WTC11 (cell line): ENCODE measurements at places on chromosomes 2 and 18.

DNA sequence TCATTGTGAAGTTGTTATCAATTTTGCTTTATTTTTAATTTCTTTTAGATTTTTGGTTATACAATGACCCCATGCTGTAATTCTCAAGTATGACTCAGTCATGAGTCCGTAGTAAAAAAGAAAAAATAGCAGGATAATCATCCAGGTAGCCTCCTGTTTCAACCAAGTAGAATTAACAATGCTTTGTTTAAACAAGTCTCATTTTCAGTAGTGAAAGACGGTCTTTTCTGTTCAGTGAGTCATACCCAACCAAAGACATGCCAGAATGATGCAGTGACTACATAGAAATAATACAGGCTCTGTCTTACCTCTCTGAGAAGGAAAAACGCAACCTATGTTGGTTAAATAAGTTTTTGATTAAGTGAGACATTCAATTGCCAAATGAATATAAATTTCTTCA is 67.8 kb upstream of the DSC1 start:
- DNase-seq: no peak
- H3K36me3 ChIP-seq: no peaks in the 10 kb centered on the region
- H3K27me3 ChIP-seq: no peaks in the 10 kb centered on the region

GRCh38 chr2:190404487-190404886 is 3.7 kb upstream of the MFSD6 start:
- H3K36me3 ChIP-seq: no peaks in the 10 kb centered on the region
- H3K4me3 ChIP-seq: no peak overlapping the region
- DNase-seq: no peak
- peaks cover 7% of the 10 kb centered on the region for H3K27me3 ChIP-seq
- no peak overlapping the region for H3K27ac ChIP-seq

DNA sequence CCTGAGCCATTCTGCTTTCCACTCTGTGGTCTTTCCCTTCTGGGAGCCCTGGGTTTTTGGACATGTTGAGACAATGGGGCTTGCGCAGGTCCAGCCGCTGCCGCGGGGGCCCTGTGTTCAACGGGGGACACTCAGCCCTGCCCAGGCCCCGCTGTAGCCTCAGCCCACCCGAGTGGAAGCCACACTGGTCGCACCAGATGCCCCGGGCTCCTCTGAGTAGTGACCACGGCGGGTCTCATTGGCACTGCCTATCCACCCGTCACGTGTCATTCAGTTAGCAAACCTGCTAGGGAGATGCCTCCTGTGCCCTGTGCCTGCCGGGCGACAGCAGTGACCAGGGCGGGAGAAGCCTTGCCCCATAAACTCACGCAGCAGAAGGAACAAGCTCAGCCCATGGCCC is 19.1 kb downstream of the D2HGDH start:
- peak overlapping the region; percentile 82 for H3K27ac ChIP-seq
- H3K4me1 ChIP-seq: no peaks in the 10 kb centered on the region
- DNase-seq: no peak
- H3K36me3 ChIP-seq: peaks cover 9% of the 10 kb centered on the region; the same call in 1 of the 2 replicates
- no peak overlapping the region for H3K4me3 ChIP-seq

DNA sequence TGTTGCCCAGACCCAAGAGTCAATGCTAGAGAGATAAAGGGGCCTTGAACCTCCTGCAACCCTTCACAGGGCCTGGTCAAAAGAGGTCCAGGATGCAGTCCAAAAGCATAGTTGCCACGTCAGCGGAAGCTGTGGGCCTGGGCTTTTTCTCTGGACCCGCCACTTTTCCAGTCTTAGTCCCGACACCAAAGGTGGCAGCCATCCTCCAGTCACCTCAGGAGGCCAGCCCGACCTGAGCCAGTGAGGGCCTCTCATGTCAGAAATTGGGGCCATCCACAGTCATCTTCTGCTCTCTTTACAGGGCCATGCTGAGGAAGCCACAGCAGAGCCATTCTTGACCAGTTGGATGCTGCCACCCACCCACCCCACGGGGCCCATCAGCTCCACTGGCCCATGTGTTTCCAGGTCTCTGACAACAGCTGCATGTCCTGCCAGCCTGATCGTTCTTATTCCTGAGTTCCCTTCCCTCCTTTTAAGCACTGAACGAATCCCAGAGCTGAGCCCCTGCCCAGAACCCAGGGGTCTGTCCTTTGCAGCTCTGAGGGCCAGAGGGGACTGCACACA is 34.1 kb upstream of the KLHL29 start:
- H3K4me1 ChIP-seq: peaks cover 8% of the 10 kb centered on the region
- H3K27ac ChIP-seq: no peak overlapping the region
- peaks cover 41% of the 10 kb centered on the region for H3K27me3 ChIP-seq
- no peaks in the 10 kb centered on the region for H3K36me3 ChIP-seq
- H3K4me3 ChIP-seq: no peak overlapping the region
- DNase-seq: no peak

GRCh38 chr18:36428431-36429029 is 131.0 kb downstream of the FHOD3 start:
- no peak overlapping the region for H3K4me3 ChIP-seq
- H3K36me3 ChIP-seq: no peaks in the 10 kb centered on the region
- H3K4me1 ChIP-seq: no peaks in the 10 kb centered on the region
- DNase-seq: no peak
- no peaks in the 10 kb centered on the region for H3K27me3 ChIP-seq

- H3K4me1 ChIP-seq: peaks cover 74% of the 10 kb centered on the region
- no peak overlapping the region for H3K27ac ChIP-seq
- DNase-seq: no peak
- no peaks in the 10 kb centered on the region for H3K36me3 ChIP-seq
Observed at GRCh38 chr18:76448256-76449110, 46.6 kb downstream of the ZNF516 start.
